CD4-positive, alpha-beta T cell treated with Interleukin-6 at 100 ng/mL for 8 hours (primary cell): ENCODE measurements at places on chromosomes 12 and 14.

GRCh38 chr12:124636138-124636978 lies 68.9 kb upstream of the NCOR2 start:
- DNase-seq: peak; percentile 15

- DNase-seq: no peak
Measured at GRCh38 chr12:130765186-130765659, 49.1 kb upstream of the RIMBP2 start.

DNA sequence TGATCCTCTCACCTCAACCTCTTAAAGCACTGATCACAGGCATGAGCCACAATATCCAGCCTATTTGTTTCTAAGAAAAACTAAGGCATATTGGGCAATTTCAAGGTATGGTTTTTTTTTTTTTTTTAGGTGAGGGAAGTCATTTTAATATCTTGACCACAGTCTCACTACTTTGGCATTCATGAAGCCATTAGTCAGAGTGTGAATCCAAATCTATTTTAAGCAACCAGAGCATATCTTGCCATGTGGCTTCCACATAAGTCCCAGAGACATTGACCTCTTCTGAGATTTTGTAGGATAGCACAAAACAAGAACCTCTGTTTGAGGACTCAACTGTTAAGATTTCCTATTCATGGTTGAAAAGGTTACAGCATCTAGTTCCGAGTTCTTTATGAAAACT lies 130.3 kb upstream of the RBM19 start:
- no peak for DNase-seq

DNA sequence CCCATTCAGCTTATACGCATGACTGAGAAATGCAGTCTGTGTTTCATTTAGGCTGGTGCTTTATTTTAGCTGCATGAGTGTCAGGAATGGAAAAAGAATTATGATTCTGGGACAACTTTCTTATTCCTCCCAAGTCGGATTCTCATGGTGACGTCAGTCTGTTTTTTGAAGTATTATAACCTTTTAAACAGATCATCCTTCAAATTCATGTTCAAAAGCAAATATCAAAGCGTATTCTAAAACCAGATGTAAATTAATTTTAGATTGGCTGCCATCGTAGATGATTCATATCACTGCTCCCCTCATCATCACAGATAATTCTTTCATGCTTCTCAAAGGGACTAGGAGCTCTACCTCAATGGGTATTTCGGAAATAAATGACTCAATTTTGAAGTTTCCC lies 15.0 kb downstream of the FNTB start:
- DNase-seq: no peak
